ENCODE measurements at places on chromosomes 1 and 21.

DNA sequence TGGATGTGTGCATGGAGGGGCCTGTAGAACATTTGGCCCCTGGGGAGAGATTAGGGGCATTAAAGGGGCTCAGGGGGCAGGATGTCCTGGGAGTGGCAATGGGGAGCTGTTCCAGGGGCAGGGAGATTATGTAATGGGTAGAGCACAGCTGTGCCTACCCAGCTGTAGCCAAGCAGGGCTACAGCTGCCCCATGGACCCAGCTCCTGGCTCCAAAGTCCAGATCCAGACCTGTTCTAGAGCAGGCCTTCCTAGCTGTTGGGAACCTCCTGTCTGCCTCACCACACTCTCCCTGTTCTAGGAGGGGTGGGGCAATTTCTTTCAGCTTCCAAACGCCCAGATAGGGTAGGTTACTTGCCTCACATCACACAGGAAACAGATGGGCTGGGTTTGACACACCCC, 5.6 kb downstream of the RPS6KA1 start:
- no peak for DNase-seq

DNA sequence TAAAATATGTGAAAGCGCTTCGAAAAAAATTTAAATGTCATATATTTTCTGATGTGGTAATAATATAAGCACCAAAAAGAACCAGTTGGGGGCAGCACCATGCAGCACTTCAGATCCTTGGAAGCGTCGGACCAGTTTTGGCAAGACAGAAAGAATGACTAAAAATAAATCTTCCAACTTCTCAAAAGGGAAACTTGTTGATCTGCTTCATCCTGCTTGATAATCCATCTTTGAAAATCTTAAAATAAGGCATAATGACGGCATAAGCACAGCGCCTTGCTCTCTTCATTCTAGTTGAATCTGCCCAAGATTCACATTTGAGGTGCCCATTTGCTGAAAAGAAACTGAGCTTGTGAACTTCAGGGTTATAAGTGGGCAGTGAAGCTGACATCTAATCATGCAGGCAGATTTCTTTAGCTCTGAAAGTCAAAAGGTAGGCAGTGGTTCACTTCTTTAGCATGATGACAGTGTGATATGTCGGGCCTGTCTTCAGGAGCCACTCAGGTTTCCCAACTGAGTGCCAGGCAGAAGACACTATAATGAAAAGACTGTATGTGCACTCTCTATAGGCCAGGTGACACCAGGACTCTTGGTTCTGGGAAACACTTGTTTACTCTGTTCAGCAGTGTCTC, 19.8 kb upstream of the MUTYH start:
- DNase-seq, result peak; percentile 55

DNA sequence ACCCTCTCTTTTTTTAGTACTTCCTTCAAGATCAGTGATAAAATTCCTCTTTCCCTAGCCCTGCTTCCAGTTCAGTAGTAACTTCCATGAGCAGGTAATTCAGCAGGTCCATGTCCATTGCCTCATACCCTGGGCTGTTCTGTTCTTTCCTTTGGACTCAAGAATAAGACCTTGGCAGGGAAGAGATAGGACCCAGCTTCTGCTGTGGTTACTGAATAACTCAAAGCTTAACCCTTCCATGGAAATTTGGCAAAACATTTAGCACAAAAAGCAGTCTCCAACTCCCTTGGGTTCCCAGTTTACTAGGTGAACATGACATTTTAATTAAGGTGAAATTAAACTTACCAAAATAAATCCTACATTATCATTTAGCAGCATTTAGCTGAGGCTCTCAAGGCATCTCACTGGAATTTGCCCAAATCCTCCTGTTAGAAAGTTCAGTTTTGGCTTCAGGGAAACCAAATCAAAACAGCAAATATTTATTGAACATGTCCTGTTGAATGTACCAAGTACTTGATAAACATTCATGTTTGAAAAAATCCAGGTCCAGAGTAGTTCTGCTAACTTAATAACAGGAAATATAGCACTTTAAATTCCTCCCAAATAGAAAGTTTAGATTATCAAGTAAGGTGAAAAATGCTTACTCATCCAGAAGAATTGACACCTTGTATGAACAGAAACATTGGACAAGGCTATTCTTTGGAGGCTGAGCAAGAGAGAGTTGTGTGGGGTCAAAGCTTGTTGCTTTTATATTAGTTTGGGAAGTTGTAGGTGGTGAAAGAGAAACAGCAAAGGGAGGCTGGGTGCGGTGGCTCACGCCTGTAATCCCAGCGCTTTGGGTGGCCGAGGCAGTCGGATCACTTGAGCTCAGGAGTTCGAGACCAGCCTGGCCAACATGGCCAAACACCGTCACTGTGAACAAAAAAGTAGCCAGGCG, 8.4 kb upstream of the SERPINC1 start:
- DNase-seq, result no peak

DNA sequence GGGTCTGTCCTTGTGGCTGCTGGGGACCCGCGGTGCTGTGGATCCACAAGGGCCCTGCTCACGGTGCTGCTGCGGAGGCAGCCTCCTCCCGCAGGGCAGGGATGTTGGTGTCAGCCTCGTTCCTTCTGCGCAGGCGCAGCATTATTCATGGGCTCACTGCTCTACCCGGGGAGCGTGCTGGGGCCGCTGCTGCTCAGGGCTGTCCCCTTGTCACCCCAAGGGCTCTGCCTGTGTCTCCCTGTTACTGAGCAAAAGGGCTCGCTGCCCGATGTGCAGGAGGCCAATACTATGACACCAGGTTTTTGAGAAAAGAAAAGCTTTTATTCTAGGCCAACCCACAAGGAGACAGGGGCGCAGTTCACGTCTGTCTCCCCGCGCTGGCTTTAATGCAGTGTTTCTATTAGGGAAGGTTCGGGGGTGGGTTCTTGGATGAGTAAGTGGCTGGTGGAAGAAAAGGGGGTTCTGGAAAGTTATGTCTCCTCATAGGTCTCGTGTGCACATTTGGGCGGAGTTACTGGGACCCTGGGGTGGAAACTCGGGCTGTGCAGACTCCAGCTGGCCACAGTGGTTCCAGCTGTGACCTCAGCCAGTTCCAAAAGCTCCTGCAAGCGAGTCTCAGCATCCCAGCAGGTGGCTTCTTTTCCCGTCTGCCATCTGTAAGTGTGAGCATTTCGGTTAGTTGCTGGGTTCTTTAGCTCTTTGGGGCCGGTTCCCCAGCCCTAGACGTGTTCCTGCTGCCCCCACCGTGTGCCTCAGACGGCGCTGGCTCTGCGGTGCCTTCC, 40.8 kb upstream of the LRRC3 start:
- DNase-seq, result no peak

GRCh38 chr1:61011561-61012263, 70.6 kb upstream of the NFIA start:
- DNase-seq, result no peak

DNA sequence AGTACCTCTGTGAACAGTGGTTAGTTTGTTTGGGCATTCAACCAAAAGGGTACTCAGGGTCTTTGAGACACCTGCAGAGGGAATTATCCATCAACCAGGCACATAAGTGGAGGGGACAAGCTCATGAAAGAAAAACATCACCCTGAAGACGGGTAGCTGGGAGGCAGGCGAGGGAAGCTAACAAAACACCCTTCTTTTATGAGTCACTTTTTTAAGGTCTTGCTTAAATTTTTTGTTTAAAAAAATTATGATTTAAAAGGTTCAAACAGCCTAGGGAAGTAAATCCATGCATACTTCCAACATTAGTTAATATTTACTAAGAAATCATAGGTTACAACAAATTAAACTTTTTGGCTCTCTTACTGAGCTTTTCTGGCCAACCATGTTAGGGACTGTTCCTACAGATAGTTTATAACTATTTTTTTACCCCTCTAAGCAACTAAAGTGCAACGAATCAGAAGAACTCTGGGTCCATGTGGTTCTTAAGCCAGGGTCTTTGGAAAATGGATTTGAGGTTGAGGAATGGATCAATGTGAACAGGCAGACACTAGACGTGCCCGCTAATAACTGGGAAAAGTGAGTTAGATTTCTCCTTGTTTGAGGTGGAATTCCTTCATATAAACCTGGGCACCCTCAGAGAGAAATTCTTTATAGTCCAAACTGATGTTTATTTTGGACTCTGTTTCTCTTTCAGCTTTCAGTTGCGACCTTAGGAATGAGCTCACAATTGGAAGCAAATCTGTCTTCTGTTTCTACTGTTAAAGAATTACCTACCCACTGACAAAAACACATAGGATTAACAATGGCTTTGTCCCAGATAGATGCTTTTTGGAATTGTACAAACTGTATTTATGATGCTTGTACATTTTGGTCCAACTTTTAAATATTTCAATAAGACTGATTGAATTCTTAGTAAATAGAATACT, 123.0 kb downstream of the LYPLAL1 start:
- no peak for DNase-seq

DNA sequence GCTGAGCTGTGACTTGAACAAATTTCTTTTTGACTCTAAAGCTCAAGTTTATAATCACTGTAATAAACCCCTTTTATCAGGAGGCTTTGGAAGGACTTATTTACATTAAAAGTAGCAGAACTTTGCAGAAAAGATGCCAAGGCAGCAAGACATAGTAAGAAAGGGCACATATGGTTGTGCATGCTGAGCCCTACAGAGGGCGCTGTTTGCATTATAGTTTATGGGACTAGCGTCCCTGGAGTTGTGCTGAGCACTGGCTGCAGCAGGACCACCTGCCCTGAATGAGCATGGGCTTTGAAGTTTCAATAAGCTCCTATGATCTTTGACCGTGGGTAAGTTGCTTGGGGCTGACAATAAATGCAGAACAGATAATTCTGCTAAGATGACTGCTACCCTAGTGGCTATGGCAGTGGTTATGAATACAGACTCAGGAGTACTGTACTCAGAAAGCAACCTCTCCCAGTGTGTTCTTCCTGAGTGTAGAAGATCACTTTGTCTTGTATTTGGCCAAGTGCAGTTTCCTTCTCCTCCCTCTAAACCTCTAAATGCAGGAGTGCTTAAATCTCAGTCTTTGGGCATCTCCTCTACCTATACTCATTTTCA, 45.4 kb upstream of the USP1 start:
- peak; percentile 51 for DNase-seq

GRCh38 chr1:182786223-182786994, 3.2 kb upstream of the NPL start:
- DNase-seq, result peak; percentile 79

GRCh38 chr1:116377541-116378529, 4.8 kb downstream of the ATP1A1 start:
- DNase-seq, result no peak

GRCh38 chr1:35505911-35506798, 51.0 kb downstream of the KIAA0319L start:
- no peak for DNase-seq

DNA sequence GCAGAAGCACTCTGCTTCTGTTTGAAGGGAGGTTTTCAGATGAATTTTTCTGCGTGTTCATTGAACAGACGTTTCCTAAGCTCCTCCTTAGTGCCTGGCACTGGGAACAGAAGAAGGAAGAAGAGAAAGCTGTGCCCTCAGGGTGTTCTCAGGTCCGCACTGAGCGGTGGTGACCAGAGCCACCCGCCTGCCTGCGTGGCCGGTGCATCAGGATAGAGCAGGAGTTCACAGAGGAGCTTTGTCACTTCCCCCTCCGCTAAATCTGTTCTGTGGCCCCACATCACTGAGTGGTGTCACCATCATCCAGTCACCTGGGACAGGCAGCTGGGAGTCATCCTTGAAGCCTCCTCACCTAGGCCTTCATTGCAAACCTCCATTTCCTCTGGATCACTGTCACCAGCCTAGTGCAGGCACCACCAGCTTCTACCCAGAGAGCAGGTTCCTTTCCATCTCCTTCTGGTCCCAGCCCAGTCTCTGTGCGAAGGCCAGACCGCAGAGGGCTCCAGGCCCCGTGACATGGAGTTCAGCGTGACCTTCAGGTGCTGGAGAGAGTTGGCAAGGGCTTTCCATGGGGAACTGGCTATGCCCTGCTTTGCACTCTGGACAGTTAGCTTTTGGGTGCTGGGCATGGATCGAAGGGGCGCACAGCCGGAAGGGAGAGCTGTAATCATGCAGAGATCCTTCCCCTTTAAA, 21.7 kb downstream of the PARK7 start:
- DNase-seq, result no peak

All from NCI-H1694 (cell line).